Activated CD4-positive, alpha-beta T cell treated with anti-CD3 and anti-CD28 coated beads, Interleukin-2, amount 10 ng/mL, durations not matched to agents 7 days and 5 days (primary cell): ENCODE measurements at places on chromosomes 11 and 22. TPM values are rescaled to one million over a fixed set of nuclear protein-coding genes. Genes with fewer than 3 reads are reported as not detected.
A peak's percentile ranks its signal among the peaks of the same experiment; 100 is the strongest.

DNA sequence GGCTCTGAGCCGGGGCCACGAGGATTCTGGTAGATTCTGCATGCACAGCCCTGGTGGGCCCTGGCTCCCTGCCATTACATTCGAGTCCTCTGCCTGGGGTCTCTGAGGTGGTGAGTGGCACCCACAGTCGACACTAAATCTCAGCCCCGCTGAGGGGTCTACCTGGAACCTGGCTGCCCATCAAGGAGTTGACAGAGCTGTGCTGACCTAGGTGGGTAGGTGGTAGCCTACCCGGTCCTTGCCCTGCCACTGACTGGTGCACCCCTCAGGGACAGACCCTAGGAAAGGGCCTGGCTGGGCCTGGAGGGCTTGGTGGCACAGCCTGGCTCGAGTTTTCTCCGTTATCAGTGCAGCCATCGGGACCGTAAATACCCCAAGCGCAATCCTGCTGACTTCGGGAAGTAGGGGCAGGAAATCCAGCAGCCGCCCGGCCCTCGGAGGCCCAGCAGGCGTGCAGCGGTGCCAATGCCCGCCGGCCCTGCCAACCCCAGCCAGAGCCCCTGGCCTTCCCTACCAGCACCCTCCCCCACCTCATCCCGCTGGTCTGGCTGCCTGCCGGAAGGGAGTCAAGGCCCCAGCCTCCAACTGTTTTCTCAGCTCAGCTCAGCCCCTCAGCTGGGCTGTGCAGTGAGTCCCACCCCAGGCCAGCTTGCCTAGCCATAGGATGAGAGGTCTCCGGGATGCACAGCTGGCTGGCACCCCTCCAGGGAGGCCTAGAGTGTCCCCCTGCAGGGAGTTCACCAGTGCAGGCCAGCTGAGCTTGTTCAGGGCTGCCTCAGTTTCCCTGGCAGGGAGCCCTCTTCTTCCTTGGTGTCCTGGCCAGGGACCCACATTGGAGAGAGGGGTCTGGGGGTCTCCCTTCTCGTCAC is 80.4 kb upstream of the KCNQ1OT1 start:
- no peaks in the 10 kb centered on the region for H3K36me3 ChIP-seq
- H3K27ac ChIP-seq: no peak overlapping the region
- no peaks in the 10 kb centered on the region for H3K4me1 ChIP-seq
- no peak for DNase-seq
- peaks cover 5% of the 10 kb centered on the region for H3K27me3 ChIP-seq

GRCh38 chr11:95776859-95777258 is 12.7 kb downstream of the FAM76B start:
- H3K4me3 ChIP-seq: no peak overlapping the region
- no peak for DNase-seq
- H3K4me1 ChIP-seq: peaks cover 28% of the 10 kb centered on the region
- no peak overlapping the region for H3K27ac ChIP-seq
- no peaks in the 10 kb centered on the region for H3K27me3 ChIP-seq

GRCh38 chr11:12288931-12289666 is 88.3 kb upstream of the PARVA start:
- no peak for DNase-seq
- H3K27ac ChIP-seq: no peak overlapping the region
- no peaks in the 10 kb centered on the region for H3K27me3 ChIP-seq
- peaks cover 19% of the 10 kb centered on the region for H3K4me1 ChIP-seq
- no peaks in the 10 kb centered on the region for H3K36me3 ChIP-seq

- peaks cover 4% of the 10 kb centered on the region for H3K4me1 ChIP-seq
- DNase-seq: no peak
- no peak within 1 kb of the TSS for H3K4me3 ChIP-seq
- peaks cover 77% of the 10 kb centered on the region for H3K27me3 ChIP-seq
Measured at GRCh38 chr22:36816636-36817524, at the start of gene PVALB. Gene PVALB (minus strand): TSS chr22:36817035. CDS start chr22:36817005, 30 bp downstream.

DNA sequence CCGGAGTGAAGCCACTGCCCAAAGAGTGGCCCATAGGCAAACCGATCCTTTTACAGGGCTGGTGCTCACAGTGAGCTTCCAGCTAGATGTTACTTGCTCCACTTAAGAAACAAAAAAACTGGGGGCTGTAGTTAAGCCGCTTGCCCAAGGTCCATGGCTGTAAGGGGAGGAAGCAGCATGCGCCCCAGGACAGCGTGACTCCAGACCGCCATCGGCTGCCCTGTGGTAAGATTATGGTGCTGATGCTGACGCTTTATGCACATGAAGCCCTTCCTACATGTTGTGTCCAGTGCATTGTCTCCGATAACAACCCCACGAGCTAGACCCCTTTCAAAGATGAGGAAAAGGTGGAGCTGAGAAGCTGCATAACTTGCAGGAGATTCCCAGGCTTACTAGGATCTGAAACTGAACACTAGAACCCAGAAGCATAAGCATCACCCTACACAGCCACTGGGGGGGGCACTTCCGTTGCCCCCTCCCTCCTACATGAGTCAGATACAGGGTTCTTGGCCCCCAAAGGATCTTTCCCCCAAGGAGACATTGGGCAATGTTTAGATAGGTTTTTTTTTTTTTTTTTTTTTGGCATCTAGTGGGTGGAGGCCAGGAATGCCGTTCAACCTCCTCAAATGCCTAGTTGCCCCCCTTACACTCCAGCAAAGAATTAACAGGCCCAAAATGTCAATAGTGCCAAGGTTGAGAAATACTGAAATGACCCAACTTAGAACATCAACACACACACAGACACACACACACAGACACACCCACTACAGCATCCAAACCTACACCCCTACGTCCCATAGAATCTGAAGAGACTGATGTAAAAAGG is 53.9 kb downstream of the MN1 start:
- no peaks in the 10 kb centered on the region for H3K36me3 ChIP-seq
- DNase-seq: no peak
- no peak overlapping the region for H3K27ac ChIP-seq
- H3K27me3 ChIP-seq: peaks cover 7% of the 10 kb centered on the region

- no peak overlapping the region for H3K4me3 ChIP-seq
- H3K27me3 ChIP-seq: no peaks in the 10 kb centered on the region
- no peak overlapping the region for H3K27ac ChIP-seq
- H3K36me3 ChIP-seq: no peaks in the 10 kb centered on the region
- DNase-seq: no peak
Measured at GRCh38 chr11:97610854-97611253, 1221.0 kb downstream of the JRKL start.

- H3K4me3 ChIP-seq: peak overlapping the region; percentile 88
- peak overlapping the region; percentile 98 for H3K27ac ChIP-seq
- peaks cover 12% of the 10 kb centered on the region for H3K36me3 ChIP-seq
- peak; percentile 85 for DNase-seq
Measured at GRCh38 chr11:95068549-95068948, 1.8 kb downstream of the SRSF8 start.

- peaks cover 3% of the 10 kb centered on the region for H3K27me3 ChIP-seq
- DNase-seq: no peak
- H3K4me3 ChIP-seq: peak overlapping the region; percentile 90
- peaks cover 53% of the 10 kb centered on the region for H3K36me3 ChIP-seq
Measured at GRCh38 chr22:36239150-36239400, 252 bp downstream of the APOL2 start.

DNA sequence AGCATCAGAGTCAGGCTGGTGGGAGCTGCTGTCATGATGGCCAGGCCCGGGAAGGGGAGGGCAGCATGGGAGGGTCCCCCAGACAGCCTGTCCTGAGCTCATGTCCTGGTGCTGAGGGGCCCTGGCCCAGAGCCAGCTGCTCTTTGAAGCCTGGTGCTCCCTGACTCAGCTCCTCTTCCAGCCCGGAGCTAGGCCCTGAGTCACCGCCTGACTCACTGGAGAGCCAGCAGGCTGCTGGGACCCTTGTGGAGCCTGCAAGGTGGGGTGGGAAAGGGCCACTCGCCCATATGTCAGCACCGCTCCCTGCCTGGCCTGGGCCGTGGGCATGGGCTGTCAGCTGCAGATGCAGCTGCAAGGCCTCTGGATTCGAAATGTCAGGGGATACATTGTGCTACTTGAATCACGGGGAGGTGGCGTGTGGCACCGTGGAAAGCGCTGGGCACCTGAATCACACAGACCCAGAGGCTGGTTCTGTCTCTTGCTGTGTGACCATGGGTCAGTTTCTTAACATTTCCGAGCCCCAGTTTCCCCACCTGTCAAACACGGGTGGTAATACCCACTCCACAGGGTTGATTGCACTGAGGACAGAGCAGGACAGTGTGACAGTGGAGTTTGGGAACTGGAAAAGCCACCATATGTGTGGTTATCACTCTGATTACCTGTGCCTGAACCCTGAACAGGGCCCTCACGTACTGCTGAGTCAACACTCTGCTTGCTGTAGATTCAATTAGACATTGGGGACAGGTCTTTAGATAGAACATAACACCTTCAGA is 4.4 kb downstream of the CACNA1I start:
- no peak overlapping the region for H3K27ac ChIP-seq
- no peaks in the 10 kb centered on the region for H3K36me3 ChIP-seq
- no peak overlapping the region for H3K4me3 ChIP-seq
- peaks cover 15% of the 10 kb centered on the region for H3K27me3 ChIP-seq

DNA sequence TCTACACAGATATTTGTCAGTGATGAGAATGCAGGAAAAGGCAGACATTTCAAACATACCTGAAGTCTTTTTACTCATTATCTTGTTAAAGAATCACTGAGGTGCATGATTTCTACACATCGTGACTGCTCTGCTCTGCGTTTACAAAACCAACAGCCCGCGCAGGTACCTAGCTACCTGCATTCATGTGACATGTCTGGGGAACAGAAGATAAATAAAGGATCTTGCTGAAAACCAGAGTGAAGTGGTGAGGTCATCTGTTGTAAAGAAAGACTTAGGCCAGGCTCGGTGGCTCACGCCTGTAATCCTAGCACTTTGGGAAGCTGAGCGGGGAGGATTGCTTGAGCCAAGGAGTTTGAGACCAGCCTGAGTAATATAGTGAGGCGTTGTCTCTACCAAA is 15.7 kb downstream of the ASPHD2 start:
- no peaks in the 10 kb centered on the region for H3K4me1 ChIP-seq
- no peak overlapping the region for H3K27ac ChIP-seq
- no peaks in the 10 kb centered on the region for H3K27me3 ChIP-seq
- no peak for DNase-seq
- H3K4me3 ChIP-seq: no peak overlapping the region
- peaks cover 10% of the 10 kb centered on the region for H3K36me3 ChIP-seq

GRCh38 chr11:67632982-67633755 is 3.4 kb upstream of the NUDT8 start:
- H3K4me1 ChIP-seq: peaks cover 23% of the 10 kb centered on the region
- no peak overlapping the region for H3K4me3 ChIP-seq
- DNase-seq: no peak
- no peaks in the 10 kb centered on the region for H3K27me3 ChIP-seq
- H3K27ac ChIP-seq: no peak overlapping the region

- H3K4me1 ChIP-seq: peaks cover 10% of the 10 kb centered on the region
- H3K27ac ChIP-seq: no peak overlapping the region
- H3K36me3 ChIP-seq: no peaks in the 10 kb centered on the region
- DNase-seq: no peak
- no peak overlapping the region for H3K4me3 ChIP-seq
Measured at GRCh38 chr11:62499944-62500649, 46.5 kb downstream of the AHNAK start.

- no peak overlapping the region for H3K4me3 ChIP-seq
- DNase-seq: no peak
- H3K4me1 ChIP-seq: no peaks in the 10 kb centered on the region
- H3K27me3 ChIP-seq: no peaks in the 10 kb centered on the region
Measured at GRCh38 chr22:49521787-49522224, 305.9 kb downstream of the BRD1 start.

DNA sequence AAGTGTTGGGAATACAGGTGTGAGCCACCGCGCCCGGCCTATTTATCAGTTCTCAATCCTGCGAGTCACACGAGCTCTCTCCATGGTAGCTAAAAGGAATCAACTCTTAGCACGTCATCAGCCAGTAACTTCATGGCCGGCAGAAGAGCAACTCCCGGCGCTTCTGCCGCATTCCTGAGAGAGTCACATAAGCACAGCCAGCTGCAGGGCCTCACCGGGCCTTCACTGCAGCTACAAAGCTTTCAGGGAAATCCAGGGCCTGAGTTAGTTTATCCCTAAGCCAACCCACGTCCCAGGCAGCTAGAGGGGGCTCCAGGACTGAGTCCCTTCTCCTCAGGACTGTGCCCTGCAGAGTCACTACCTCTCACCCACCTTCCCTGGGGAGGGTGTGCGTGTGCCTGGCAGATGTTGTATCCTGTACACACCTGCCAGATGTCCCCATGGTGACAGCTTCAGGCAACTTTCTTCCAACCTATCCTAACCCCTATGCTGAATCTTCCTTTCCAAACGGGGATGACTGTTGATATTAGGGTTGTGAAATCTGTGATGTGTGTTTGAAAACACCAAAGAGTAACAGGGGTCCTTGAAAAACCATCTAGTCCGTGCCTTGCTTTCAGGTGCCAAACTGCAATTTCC is 45.9 kb upstream of the ARFGAP3 start:
- no peak overlapping the region for H3K27ac ChIP-seq
- no peaks in the 10 kb centered on the region for H3K4me1 ChIP-seq

DNA sequence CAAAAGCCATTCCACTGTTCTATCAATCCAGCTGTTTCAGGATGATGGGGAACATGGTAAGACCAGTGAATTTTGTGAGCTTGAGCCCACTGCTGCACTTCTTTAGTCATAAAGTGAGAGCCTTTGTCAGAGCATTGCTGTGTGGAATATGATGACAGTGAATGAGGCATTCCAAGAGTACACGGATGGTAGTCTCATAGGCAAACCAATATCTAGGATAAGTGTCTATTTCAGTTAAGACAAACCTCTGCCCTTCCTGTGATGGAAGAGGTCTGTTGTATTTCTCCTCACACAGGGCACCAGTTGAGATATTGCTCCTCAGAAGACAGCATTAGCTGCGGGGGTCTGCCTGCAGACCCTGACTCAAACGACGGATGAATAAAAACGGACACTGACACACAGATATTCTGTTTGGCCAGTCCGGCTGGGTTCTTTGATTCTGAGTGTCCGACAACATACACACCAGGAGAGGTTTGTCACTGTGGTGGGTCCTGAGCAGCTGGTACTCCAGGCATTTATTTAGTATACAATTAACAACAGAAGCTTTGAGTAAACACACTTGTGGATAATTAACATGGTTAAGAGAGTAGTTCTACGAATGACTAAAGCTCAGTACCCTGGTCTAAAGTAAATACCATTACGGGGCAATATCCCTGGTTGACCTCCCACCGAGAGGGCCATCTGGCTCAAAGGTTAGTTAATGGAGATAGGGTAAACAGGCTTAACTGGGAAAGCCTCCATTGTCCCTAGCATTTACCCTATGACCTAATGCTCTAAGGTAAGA is 121.7 kb downstream of the ZNF280B start:
- H3K4me1 ChIP-seq: no peaks in the 10 kb centered on the region
- H3K27me3 ChIP-seq: peaks cover 43% of the 10 kb centered on the region
- no peak for DNase-seq
- H3K27ac ChIP-seq: no peak overlapping the region
- no peaks in the 10 kb centered on the region for H3K36me3 ChIP-seq
- no peak overlapping the region for H3K4me3 ChIP-seq

- DNase-seq: no peak
- H3K27ac ChIP-seq: no peak overlapping the region
- H3K4me3 ChIP-seq: no peak overlapping the region
- H3K36me3 ChIP-seq: no peaks in the 10 kb centered on the region
Measured at GRCh38 chr11:122424636-122425035, 230.9 kb upstream of the UBASH3B start.

- DNase-seq: no peak
- no peaks in the 10 kb centered on the region for H3K27me3 ChIP-seq
- H3K27ac ChIP-seq: no peak overlapping the region
- no peak overlapping the region for H3K4me3 ChIP-seq
Measured at GRCh38 chr22:43976861-43977795, 21.9 kb downstream of the SAMM50 start.

The BBOX1 gene
- not detected for total RNA-seq

The PVALB gene
- not detected for total RNA-seq

The SLC43A3 gene
- total RNA-seq: 104 TPM

The RFPL1 gene
- not detected for total RNA-seq

The CDC42BPG gene
- 1.3 TPM for total RNA-seq

The TMEM134 gene
- 42.2 TPM for total RNA-seq

The SERHL2 gene
- total RNA-seq: 0.83 TPM

The FAM83F gene
- total RNA-seq: 0.04 TPM

The CYB561A3 gene
- total RNA-seq: 49.4 TPM

The GNAZ gene
- total RNA-seq: 0.35 TPM
